ENCODE measurements at places on chromosomes 7 and 10.

DNA sequence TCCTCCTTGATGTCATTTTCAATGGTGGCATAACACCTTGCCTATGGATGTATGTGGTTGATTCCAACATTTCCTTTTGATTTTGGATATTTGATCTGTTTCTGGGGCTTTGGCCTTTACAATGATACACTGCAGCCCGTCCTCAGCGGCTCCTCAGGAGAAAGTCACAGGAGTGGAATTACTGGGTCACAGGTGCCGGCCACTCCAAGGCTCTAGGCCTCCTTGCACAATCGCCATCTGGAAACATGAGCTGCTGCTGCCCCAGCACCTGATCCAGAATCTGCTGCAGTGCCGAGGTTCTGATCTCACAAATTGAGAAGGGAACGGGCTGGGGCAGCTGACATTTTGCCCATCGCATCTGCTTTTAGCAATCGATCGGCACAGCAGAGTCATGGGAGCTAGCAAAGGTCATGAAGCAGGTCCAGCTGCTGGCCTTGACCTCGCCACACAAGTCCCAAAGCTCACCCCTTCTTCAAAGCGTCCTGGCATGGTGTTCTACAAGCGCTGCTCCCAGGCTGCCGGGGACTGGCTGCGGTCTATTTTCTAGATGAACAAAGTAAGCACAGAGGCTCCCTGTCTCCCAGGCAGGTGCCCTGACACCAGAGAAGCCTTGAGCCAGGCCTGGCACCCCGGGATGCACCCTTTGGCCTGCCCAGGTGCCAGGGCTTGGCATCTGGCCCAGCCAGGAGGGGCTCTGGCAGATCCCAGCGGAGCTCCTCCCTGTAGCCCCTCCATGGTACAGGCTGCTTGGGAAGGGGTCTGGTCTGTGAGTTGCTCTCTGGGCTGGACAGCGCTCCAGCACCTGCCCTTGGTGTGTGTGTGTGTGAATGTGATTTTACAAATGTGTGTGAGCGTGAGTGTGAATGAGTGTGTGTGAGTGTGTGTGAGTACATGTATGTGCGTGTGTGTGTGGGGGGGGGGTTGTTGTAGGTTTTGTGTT, 201.8 kb downstream of the GLRX3 start:
- DNase-seq = no peak

GRCh38 chr7:43148161-43148731, 35.8 kb downstream of the HECW1 start:
- DNase-seq = no peak

- DNase-seq = peak; percentile 23
These were observed 7.1 kb upstream of the AMZ1 start for GRCh38 chr7:2680792-2681490.

GRCh38 chr10:65968871-65969270, 957.0 kb upstream of the LRRTM3 start:
- DNase-seq = no peak

GRCh38 chr7:137546671-137547070, 203.1 kb upstream of the PTN start:
- no peak for DNase-seq

DNA sequence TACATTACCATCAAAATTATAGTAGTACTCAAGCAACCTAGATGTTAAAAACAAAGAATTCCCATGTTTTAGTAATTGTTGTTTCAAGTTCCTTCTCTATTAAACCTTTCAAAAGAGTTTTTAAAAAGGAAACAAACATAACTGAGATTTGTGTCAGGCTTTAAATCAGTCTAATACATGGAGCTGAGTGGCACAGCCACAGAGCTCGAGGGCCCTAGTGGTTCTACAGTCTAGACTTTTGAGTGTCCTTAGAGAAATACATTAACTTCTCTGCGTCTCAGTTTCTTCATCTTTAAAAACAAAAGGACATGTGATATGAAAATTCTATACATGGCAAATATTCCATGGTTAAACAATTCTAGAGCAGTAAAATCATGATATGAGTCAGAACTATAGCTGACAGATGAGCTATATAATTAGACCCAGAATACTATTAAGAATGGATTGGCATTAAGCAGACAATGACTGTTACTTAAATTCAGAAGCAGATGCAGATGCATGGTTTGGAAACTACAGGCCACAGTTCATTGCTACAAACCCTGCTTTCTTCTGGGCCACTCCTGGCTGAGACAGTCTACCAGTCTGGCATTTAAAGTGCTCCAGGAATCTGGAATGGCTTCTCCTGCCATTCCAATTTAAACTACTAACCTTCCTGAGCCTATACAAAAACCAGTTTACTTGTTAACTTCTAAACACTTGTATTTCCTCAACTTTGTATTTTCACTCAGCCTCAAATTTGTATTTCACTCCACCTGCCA, 77.4 kb downstream of the EPC1 start:
- no peak for DNase-seq

GRCh38 chr7:104791080-104791479, 222.9 kb upstream of the KMT2E start:
- no peak for DNase-seq

GRCh38 chr10:46022978-46023702, 7.3 kb downstream of the NCOA4 start:
- DNase-seq = peak; percentile 69

DNA sequence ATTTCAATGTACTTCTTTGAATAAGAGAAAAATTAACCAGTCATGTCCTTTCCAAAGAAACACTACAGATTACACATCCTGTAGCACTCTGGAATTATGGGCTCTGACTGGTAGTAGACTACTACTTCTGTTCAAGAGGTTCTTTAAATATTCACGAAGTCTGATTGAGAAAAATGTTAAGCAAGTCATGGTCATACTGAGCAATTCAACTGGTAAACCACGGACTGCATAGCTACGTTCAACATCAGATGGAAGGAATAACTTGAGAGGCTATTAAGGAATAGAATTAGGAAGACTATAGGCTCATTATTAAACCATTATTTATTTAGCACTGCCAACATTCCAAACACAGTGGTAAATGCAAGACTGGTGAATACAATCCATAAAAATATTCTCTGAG, 160.8 kb downstream of the IMMP2L start:
- DNase-seq = no peak

DNA sequence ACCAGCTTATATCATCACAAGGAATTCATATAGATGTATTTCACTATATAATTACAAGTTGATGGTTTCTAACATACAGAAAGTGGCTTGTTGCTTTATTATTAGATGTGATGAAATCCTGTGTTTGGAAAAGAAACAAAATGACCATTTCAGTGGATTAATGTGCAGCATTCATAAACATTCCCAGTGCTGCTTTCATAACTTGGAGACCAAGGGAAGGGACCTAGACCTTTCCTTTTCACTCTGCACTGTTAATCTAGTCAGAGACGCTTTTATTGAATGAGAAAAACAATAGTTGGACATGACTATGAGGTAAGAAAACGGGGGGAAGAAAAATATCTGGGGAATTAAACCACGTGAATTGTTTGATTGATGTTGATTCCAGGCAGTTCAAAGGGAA, 160.0 kb downstream of the HDAC9 start:
- no peak for DNase-seq

DNA sequence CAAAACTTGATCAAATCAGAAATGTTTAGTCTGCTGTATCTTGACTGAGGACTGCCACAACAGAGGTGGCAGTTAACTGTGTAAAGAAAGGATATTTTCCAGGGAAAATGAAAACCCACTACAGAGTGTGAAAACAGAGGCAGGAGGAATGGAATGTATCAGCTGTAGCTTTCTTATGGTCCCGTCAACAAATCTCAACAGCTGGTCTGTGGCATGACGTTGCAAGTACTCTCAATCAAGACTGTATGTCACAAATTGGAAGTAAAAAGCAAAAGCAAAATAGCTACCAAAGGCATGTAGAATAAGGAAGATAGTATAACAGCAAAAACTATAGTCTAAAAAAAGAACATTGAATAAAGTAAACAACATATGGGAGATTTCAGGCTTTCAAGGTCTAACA, 123.5 kb downstream of the KMT2C start:
- no peak for DNase-seq

GRCh38 chr7:17098515-17098914, 199.9 kb upstream of the AHR start:
- DNase-seq = no peak

- DNase-seq = no peak
These were observed 47.6 kb downstream of the AKAP9 start for GRCh38 chr7:91988213-91988612.

DNA sequence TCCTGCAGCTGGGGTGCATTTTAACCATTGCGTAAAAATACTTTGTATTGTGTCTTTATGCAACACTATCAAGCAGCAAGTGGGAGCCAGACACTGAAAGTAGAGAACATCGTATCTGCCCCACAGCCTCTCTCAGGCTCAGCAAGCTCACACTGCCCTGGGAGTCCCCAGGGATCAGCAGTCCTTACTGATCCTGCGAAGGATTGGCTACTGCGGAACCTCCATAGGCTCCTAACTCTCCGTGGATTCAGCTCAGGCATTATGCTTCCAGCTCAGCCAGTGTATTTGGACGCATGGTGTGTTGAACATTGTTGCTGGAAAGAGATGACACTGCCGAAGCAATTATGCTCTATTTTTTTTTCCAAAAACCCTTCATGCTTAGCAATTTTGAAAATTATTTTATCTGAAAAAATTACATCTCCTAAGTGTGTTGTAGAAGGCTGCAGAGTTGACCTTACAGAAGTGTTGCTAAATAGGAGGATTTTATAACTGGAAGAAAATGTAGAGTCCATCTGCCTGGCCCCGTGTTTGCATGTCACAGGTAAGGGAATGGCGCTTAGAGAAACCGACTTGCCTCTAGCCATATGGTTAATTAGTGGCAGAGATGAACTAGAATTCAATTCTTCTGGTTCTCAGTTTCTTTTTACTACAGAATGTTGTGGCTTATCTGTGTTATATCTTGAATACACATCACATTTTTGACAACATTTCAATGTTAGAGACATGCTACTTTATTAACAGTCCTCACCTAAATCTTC, 276.4 kb upstream of the COBL start:
- DNase-seq = no peak

GRCh38 chr10:99996671-99997648, 12.8 kb downstream of the DNMBP start:
- DNase-seq = no peak

GRCh38 chr10:93280699-93281366, 201.3 kb downstream of the MYOF start:
- no peak for DNase-seq

DNA sequence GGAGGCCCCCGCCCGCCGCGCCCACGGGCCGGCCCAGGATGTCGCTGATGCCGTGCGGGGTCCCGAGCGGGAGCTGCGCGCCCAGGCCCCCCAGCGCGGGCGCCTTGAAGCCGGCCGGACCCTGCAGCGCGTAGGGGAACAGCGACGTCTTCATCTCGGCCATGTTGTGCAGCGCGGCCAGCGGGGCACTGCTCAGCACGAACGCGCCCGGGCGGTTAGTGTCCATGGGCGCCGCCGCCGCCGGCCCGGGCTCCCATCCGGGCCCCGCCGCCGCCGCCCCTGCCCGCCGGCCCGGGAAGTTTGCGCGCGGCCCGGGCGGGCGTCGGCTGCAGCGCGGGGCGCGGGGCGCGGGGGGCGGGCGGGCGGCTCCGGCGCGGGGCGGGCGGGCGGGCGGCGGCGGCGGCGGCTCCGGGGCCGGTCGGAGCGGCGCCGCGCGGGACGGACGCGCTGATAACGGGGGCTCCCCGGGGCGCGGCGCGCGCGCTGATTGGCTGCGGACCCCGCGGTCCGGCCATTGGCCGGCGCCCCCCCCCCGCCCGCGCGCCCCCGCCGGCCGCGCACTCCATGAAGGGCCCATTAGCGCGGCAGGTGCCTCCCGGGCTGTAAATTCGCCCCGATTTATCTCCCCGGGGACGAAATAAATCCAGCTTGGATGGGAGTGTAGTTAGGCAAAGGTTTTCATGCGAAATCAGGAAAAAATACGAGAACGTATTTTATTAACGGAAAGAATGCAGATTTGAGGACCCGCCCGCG, at the start of gene NKX6-2:
Gene NKX6-2, minus strand, starts transcription at position 425 of the 753 bp plus-strand sequence. Its CDS starts 199 bp downstream, at position 226.
- no peak for DNase-seq

DNA sequence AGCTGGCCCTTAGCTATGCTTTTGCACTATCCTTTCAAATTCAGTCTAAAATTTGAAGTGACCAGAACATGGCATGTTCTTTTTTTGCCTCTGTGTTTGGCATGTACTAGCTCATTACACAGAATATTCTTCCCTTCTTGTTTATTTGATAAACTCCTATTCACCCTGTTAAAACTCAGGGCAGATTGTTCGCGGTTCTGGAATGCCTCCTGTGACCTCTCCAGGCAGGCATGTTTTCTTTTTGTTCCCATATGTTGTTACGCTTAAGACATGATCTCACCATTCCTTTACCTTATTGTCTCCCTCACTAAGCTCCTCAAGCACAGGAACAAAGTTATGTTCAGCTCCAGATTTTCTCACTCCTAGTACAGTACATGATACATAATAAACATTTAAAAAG, 181.7 kb downstream of the CCSER2 start:
- DNase-seq = no peak

- DNase-seq = no peak
These were observed 33.2 kb upstream of the SMNDC1 start for GRCh38 chr10:110337906-110338305.

DNA sequence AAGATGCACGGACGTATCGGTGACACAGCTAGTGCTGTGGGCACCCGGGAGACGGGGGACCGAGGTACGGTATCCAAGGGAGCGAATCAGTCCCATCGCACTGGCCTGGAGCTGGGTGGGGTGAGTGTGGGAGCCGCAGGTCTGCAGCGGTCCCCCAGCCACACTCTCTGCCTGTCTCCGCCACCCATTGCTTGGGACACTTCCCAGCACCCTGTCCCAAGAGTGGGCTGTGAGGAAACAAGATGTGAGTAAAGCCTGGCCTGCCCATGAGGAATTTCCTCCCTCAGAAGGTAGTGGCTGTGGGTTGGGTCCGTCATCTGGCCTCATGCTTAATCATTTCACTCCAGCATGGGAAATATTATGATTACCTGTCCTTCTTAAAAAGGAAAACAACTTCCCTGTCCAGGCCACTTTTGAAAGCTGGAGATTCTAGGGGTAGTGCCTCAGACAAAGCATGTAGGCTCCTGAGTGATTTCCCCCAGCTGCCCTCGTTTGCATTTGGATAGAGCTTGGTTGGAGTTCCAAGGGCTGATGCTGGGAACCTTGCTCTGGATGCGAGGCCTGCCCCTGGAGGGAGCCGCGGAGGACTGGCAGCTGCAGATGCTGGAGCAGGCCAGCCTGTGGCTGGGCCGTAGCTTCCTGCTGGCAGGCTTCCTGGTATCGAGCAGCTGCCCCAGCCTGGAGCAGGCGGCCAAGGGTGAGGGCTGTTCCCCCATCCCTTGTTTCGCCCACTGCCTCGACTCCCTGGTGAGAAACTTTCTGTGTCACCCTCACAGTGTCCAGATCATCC, 6.2 kb upstream of the ACTR3C start:
- DNase-seq = no peak

Measured in T-helper 2 cell (primary cell).